ENCODE measurements at places on chromosomes 6 and 20. TPM values are rescaled to one million over a fixed set of nuclear protein-coding genes. Genes with fewer than 3 reads are reported as not detected.

Gene PPP1R16B
- 5.6 TPM for total RNA-seq

Gene ANGPT4
- total RNA-seq, result 0.21 TPM

Gene FILIP1
- total RNA-seq, result 43.7 TPM

DNA sequence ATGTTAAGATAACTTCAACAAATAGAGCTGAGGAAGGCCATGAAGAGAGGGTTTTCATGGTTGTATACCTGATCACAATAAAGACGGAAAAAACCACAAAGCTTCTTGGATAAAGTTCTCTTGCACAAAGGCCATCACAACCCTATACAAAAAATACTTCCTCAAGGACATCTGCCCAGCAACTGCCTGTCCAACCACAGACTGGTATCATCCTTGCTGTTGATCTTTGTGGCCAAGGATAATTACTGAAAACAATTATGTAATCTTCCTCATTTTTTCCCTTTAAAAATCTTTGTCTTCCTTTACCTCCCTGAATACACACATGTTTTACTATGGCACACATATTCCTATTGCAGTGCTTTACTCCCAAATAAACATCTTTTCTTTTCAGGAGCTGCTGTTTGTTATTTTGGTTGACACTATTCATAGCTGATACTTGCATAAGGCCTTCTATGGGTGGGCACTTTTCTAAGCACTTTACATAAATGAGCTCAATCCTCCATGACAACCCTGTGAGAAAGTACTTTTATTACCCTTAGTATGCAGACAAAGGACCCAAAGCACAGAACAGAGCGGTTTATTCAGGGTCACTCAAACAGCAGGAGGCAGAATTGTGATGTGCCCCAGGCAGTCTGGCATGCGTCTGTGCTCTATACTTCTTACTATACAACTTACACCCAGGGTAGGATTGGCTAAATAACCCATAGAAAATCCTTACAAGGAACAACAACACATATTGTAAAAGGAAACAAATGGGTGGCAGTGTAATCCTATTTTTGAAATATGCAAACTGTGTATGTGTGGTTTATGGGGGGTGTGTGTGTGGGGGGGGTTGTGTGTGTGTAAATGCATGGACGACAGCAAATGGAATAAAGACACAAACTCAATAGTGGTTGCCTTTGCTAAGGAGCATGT is 35.1 kb downstream of the SNRNP48 start:
- no peak for DNase-seq

DNA sequence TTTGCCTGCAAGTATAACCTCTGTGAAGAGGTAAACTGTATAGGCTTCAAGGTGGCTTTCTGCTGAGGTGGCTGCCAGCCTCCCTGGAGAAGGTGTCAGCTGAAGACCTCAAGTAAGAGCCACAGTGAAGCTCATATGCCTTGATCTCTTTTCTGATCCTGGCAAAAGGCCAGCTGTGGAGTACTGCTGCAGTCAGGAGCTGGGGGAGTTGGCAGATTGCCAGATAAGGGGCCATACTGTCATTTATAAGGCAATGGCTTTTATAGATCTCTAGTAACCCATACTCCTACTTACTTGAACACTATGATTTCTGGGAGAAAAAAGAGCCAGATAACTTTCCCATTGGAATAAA is 8.8 kb upstream of the CEP85L start:
- DNase-seq, result peak; percentile 69

DNA sequence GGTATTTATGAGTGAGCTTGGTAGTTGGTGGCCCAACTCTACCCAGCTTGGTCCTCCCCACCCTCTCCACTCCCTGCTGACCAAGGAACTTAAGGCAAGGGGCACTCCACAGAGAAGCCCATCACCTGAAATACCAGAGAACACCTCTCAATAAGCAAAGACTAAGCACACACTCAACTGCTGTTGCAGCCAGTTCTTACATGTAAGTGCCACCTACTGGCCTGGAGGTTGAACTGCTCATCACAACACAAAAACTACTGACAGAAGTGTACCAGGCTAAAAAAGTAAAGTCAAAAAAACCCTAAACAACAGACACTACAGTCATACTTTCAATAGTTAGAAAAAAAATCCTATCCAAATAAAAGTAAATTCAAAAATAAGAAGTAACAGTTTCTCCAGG is 146.2 kb downstream of the FAM83B start:
- DNase-seq, result no peak
